ENCODE measurements at places on chromosomes 6 and 20. TPM values are rescaled to one million over a fixed set of nuclear protein-coding genes. Genes with fewer than 3 reads are reported as not detected.

SNX14 gene
- 43.6 TPM for total RNA-seq

OPRL1 gene
- 1.8 TPM for total RNA-seq

RPS6KA2 gene
- total RNA-seq = 4.5 TPM

SRMS gene
- total RNA-seq = not detected

ADGB gene
- not detected for total RNA-seq

PSORS1C1 gene
- total RNA-seq = not detected

HLA-DMB gene
- 9.2 TPM for total RNA-seq

CTAGE9 gene
- not detected for total RNA-seq

VGLL2 gene
- not detected for total RNA-seq

FAM209B gene
- 1.1 TPM for total RNA-seq

C6orf118 gene
- not detected for total RNA-seq

BANF2 gene
- not detected for total RNA-seq

TMEM217 gene
- 4.0 TPM for total RNA-seq

PI16 gene
- total RNA-seq = 2.7 TPM

NUP43 gene
- total RNA-seq = 47.2 TPM

NMBR gene
- not detected for total RNA-seq

ANGPT4 gene
- not detected for total RNA-seq

HNF4A gene
- not detected for total RNA-seq

SYTL3 gene
- 48.5 TPM for total RNA-seq

LHFPL5 gene
- total RNA-seq = not detected

TFAP2D gene
- not detected for total RNA-seq

APOM gene
- total RNA-seq = 3.9 TPM

RUNX2 gene
- 3.3 TPM for total RNA-seq

SPATA25 gene
- total RNA-seq = 0.96 TPM

SLC12A5 gene
- 0.17 TPM for total RNA-seq

CCN6 gene
- total RNA-seq = not detected

ALDH5A1 gene
- 3.6 TPM for total RNA-seq

RIN2 gene
- total RNA-seq = not detected

COL9A3 gene
- total RNA-seq = not detected

ABHD16B gene
- total RNA-seq = 0.13 TPM

AVP gene
- not detected for total RNA-seq

SAMD10 gene
- total RNA-seq = 20.7 TPM

MAK gene
- not detected for total RNA-seq

TSHZ2 gene
- total RNA-seq = 10.3 TPM

ISM1 gene
- 1.1 TPM for total RNA-seq

E2F3 gene
- total RNA-seq = 24.3 TPM

ELOVL4 gene
- total RNA-seq = 0.25 TPM

ZSCAN9 gene
- 3.6 TPM for total RNA-seq

SLC17A1 gene
- total RNA-seq = not detected

PBOV1 gene
- not detected for total RNA-seq

C20orf96 gene
- total RNA-seq = 6.0 TPM

GJE1 gene
- total RNA-seq = not detected

SLC22A23 gene
- total RNA-seq = 5.5 TPM

KCNB1 gene
- total RNA-seq = 0.02 TPM

C20orf204 gene
- 3.6 TPM for total RNA-seq

HLA-DQA2 gene
- not detected for total RNA-seq

ID4 gene
- not detected for total RNA-seq

CENPQ gene
- total RNA-seq = 12.6 TPM

ELOVL2 gene
- total RNA-seq = not detected

RRAGD gene
- total RNA-seq = 12.4 TPM

NRN1 gene
- total RNA-seq = 16.4 TPM

TRIM10 gene
- not detected for total RNA-seq

WFDC10B gene
- total RNA-seq = not detected

EFCAB8 gene
- total RNA-seq = 0.18 TPM

RIMS1 gene
- total RNA-seq = not detected

BNIP5 gene
- total RNA-seq = not detected

CASP8AP2 gene
- 42.3 TPM for total RNA-seq

LY6G6C gene
- not detected for total RNA-seq

CCN5 gene
- total RNA-seq = not detected

Measured in activated naive CD4-positive, alpha-beta T cell treated with anti-CD3 and anti-CD28 coated beads, Interleukin-2, amount 10 ng/mL, durations not matched to agents 5 hours and 36 hours (primary cell).